Stimulated activated CD4-positive, alpha-beta T cell treated with anti-CD3 and anti-CD28 coated beads, Interleukin-1b, Interleukin-23, amount 100 ng/mL, for 4 hours (primary cell): ENCODE measurements at places on chromosomes 5 and 9.

- peak; percentile 5 for DNase-seq
These were observed 691 bp downstream of the FCHO2 start for GRCh38 chr5:72956324-72957140.

- no peak for DNase-seq
These were observed 2.6 kb downstream of the IRX1 start for GRCh38 chr5:3598207-3598606.

DNA sequence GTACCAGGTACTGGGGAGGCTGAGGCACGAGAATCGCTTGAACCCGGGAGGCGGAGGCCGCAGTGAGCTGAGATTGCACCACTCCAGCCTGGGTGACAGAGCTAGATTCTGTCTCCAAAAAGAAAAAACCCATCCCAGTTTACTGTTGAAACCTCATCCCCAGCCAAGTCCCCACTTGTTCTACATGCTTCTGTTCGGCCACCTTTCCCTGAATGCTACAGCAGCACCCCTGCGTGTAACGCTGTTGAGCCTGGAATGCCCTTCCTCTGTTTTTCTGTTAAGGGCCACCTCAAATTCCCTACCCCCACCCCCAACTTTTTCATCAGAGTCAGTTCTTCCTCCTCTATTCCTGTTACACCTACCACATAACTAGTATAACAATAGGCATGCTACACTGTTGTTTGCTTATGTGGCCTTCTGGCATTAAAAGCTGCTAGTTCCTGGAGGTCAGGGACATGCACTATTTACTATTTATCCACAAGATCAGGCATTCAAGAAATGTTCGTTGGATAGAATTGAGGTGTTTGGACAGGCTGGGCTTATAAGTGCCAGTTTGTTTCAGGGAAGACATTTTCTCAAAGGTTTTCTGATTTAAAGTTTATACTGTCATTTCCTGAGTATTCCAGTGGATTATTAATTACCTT lies 47.1 kb upstream of the C5orf47 start:
- no peak for DNase-seq

DNA sequence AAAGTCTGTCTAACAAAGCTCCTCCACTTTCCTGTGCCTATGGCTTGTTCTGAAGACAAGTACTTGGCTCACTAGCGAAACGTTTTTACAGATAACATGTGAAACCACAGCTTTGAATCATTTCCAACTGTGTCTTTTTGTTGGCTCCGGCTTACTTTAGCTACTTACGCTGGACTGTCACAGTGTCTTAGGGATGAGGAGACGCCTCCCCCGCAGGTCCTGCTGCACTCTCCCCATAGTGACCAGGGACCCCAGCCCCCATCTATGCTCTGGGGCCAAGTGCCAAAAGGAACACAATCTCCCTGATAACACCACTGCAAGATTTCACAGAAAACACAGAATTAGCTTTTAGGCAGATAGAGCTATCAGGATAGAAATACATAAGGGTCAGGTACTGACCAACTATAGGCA lies 219.1 kb downstream of the ADAMTS6 start:
- no peak for DNase-seq

- DNase-seq: no peak
These were observed 17.4 kb downstream of the KIF24 start for GRCh38 chr9:34311499-34312185.

- DNase-seq: no peak
These were observed 92.8 kb downstream of the TAF11L14 start for GRCh38 chr5:17727098-17727497.

DNA sequence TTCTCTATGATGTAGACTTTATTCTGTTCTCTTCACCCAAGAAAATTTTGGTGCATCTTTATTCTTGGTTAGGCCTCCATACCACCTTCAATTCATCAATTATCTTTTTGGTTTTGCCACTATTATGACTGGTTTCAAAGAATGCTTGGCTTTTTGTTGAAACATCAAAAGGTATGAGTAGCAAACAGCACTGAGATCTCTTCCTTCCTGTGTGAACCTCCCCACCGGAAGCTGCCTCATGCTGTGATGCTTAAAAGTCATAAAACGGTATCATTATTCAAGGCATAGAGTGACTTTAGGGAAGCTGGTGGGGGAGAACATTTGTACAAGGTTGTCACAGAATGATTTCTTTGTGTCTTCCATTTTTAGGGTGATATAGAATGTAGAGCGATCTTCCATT lies 70.6 kb downstream of the IQGAP2 start:
- DNase-seq: peak; percentile 46

- no peak for DNase-seq
These were observed 148.8 kb upstream of the MTAP start for GRCh38 chr9:21653589-21653988.

GRCh38 chr9:87554976-87555375 lies 57.3 kb downstream of the DAPK1 start:
- DNase-seq: no peak

- DNase-seq: no peak
These were observed 5.7 kb upstream of the STING1 start for GRCh38 chr5:139488260-139488659.

DNA sequence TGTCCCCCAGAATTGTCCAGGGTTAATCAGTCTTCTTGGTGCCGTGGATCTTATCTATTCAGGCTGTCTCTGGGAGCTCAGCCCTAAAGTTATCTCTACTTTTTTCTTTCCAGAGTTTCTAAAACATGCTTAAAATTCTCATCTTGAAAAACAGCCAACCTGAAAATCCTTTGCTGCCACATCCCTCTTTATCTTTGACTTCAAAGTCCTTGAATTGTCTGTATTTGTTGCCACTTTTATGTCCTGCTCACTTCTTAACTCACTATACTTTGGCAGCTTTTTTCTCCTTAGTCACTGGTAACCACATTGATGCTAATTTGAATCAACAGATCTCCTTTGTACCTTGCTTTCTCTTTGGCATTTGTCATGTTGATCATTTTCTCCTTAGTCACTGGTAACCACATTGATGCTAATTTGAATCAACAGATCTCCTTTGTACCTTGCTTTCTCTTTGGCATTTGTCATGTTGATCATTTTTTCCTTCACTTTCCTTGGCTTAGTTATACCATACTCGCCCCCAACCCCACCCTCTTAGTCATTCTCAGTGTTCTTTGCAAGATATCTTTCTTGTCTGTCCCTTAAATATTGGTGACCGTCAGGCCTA lies 8.5 kb downstream of the DMXL1 start:
- peak; percentile 13 for DNase-seq
